H7 (cell line): ENCODE measurements at places on chromosomes 5 and 9.

DNA sequence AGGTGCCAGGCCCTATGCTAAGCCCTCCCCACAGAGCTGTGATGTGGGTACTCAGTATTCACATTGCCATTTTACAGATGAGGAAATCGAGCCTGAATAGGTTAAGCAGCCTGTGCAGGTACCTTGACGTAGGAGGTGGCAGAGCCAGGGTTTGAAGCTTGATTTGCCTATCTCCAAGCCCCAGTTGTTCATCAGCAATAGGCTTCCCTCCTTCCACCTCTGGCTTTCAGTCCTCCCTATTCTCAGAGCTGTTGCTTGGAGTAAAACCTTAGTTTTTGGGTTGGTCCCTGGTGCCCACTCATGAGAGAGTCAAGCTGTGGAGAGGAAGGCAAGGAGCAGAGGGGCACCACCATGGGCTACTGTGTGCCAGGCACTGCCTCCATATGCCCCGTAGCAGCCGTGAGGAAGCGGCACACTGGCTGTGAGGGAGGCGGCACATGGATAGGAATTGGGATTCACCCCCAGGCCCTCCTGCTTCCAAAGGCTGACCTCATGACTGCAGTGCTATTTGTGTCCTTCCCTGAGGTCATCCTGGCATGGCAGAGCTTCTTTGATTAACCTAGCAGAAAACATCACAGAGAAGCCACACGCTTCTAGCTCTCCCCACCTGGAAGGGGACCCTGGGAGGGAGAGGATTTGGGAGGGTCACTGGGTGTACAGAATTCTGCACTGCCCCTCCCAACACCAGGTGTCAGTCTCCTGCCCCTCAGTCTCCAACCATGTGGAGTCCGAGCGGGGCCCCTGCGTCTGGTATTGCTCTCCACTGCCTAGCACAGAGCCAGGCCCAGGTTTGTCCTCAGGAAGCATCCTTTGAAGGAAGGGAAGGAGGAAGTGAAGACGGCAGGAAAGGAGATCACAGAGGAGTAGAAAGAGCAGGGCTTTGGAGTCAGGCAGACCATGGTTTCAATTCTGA, 109.8 kb downstream of the RGS3 start:
- DNase-seq: no peak

GRCh38 chr5:171309276-171310211, 496 bp downstream of the TLX3 start:
- DNase-seq: peak; percentile 81

DNA sequence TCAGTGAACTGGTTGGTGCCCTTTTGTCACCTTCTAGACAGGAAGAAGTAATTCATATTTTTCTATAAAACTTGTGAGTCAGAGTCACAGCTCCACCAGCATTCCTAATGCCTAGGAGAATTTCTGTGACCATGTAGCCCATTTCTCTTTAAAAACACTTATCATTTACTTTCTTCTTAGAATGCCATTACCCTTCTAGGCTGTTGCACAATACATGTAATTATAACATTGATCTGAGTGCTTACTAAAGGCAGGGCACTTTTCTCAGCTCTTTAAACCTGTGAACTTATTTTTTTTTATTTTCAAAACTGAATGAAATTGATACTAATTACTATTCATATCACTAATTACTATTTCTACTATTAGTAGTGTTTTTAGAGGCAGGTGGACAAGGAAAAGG, 373.7 kb downstream of the TLE4 start:
- DNase-seq: no peak

DNA sequence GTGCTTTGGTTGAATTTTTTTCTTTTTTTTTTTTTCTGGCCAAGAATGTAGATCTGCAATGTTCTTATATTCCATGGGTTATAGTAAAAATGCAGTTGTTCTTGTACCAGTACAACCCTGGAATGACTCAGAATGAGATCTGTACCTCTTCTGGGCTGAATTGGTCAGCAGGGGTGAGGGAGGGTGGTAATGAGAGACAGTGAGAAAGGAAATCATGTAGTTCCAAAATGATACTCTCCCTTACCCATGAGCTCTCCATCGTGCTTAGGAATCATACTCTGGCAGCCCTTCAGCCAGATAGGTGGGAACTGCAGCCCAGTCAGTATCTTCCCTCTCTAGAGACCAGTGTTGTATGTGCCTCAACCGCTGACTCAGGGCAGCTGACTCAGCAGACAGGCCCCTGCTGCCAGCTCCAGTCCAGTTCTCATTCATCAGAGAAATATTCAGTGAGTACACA, 2.1 kb upstream of the GLIS3 start:
- DNase-seq: no peak

GRCh38 chr9:91807643-91808246, 142.3 kb downstream of the ROR2 start:
- no peak for DNase-seq

GRCh38 chr5:107100121-107100520, 570.6 kb downstream of the EFNA5 start:
- no peak for DNase-seq

DNA sequence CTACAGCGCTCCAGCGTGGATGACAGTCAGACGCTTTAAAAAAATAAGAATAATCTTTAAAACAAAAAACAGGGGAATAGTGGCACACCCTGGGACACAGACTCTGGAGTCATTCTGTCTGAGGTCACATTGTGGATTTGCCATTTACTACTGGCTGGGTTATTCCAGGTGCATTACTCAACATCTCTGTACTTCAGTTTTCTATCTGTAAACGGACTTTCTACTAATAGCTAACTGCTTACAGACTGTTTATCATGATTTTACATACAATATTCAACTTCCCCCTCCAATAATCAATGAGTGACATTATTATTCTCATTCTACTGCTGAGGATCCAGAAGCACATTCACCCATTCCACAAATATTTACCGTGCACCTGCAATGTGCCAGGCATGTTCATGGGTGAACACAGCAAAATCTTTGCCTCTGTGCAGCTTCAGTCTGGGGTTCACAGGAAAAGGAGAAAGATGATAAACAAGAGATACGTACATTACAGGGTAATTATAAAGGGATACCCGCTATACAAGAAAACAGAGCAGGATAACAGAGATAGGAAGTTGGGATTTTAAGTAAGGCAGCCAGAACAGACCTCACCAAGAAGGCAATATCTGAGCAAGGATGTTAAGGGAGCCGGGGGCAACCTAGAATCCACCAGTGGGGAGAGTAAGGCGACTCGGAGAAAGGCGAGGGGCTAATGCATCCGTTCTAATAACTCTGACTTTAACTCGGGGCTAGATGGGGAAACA, 984 bp upstream of the RAD23B start:
- DNase-seq: peak; percentile 13

GRCh38 chr9:14271093-14271673, 42.8 kb downstream of the NFIB start:
- DNase-seq: no peak

DNA sequence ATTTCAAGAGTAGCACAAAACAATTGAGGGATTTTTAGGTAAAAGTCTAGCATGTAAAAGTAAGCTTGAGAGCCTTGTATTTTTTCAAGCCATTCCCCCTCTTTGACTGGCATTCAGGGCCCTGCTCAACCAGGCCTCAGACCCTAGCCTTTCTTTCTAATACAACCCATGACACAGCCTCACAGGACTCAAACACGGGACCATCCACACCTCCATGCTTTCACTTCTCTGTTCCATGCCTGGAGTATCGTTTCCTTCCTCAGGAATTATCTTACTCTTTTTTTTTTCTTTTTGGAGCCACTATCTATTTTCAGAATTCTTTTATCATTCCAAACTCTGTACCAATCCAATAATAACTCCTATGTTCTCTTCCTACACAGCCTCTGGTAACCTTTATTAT, 560.2 kb upstream of the CLINT1 start:
- no peak for DNase-seq

- DNase-seq: no peak
Observed at GRCh38 chr9:96553070-96553469, 66.6 kb downstream of the CDC14B start.

- no peak for DNase-seq
Observed at GRCh38 chr5:17713301-17713700, 79.0 kb downstream of the TAF11L14 start.

DNA sequence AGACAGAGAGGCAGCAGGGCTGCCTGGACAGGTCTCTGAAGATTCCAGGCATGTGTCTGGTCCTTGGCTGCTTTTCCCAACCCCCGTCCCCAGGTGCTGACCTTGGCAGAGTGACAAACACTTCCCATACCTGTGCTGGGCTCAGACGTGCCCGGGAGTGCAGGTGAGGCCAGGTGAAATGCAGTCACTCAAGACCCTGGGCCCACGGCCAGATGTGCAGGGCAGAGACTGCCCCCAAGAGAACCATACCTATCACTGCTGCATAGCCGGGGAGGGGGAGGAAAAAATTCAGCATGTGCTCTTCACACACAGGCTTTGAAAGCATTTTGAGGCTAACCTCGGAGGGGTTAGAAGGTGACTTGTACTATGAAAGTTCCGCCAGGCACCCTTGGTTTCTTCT, 22.6 kb downstream of the CCNJL start:
- DNase-seq: no peak

GRCh38 chr5:133421394-133421793, 190.9 kb downstream of the FSTL4 start:
- peak; percentile 82 for DNase-seq
